Brain (organoid and tissue), 16 donors: ENCODE measurements at places on chromosomes 7 and 10.
A peak's percentile ranks its signal among the peaks of the same experiment; 100 is the strongest.

DNA sequence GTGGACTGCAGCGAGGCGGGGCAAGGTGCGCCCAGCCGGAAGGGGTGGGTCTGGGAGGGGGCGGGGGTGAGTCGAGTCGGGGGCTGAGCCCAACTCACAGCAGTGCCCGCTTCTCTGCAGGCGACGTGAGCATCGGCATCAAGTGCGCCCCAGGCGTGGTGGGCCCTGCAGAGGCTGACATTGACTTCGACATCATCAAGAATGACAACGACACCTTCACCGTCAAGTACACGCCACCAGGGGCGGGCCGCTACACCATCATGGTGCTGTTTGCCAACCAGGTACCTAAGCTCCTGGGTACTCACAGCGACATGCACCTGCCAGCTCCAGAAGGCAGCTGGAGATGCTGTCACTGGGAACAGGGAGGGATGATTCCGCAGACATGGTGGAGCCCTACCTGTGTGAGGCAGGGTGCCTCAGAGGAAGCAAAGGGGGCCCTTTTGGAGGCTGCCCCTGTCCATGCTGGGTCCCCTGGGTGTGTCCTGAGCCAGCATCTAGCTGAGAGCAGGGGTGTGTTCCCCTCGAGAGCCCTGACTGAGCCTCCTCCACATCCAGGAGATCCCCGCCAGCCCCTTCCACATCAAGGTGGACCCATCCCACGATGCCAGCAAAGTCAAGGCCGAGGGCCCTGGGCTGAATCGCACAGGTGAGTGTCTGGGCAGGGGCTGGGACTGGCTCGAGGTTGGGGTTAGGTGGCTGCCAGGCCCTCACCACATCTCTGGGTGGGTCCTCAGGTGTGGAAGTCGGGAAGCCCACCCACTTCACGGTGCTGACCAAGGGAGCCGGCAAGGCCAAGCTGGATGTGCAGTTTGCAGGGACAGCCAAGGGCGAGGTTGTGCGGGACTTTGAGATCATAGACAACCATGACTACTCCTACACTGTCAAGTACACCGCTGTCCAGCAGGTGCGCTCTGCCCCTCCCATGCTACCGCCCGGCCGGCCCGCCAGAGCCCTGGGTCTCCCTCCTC is 12.8 kb downstream of the FLNC start:
- DNase-seq, result no peak

GRCh38 chr7:4550117-4550516 is 132.0 kb upstream of the FOXK1 start:
- DNase-seq, result no peak

DNA sequence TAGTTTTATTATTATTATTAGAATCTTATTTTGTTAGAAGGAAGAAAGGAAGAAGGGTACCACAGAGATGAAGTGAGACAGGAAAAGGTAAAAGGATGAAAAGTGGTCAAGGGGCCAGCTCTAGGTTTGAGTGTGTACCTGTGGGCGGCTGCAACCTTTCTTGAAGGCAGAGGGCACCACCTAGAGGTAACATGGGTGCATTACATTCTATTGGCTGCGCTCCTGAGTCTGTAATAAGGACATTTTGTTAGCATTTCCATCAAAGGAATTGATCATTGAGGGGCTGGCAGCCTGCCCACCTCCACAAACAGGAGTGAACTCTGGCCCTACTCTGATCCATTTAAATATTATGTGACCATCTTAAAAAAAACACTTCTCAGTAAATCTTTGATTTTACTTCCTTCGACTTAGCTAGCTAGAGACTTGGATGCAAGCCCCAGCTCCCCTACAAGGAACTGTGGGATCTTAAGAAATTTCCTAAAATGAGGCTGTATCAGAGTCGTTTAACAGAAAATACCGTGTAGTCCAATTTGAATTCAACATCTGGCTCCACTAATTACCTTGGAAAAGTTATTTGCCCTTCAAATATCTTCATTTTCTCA is 610.4 kb downstream of the IPMK start:
- peak; percentile 72 for DNase-seq

- DNase-seq, result no peak
Observed at GRCh38 chr10:48273741-48274140, 755 bp downstream of the FRMPD2 start.

- DNase-seq, result no peak
Observed at GRCh38 chr7:130299866-130300265, 6.9 kb downstream of the CPA4 start.

DNA sequence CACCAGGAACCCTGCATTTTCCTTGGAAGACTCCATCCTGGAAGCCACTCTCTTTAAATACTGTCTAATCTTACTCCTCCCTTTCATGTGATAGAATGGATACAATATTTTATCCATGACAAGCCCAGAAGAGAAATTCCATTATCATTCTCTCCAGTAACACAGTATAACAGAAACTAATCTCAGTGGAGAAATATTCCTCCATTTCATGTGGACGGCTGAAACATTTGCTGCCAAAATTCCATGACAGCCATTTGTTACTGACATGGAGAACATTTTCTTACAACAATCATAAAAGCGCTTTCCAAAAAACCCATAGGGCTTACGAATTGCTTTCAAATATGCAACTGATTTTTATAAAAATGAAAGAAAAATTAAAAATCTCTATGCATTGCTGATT is 392.8 kb upstream of the KLF6 start:
- DNase-seq, result peak; percentile 22

DNA sequence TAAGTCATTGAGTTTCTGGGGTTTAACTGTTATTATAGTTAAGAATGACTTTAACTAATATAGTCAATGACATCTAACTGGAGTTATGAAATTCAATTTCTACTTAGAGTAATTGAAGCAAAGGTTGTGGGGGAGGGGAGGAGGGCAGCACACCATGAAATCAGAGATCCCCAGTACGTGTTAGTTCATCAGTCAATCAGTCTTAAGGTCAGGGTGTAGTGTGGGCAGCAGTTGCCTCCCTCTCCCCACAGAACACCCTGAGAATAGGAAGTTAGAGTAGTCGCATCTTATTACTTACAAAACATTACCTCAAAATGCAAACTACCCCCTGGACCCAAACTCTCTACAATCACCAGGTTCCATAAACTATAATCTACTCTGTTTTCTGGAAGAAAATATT is 7.0 kb upstream of the HPS1 start:
- DNase-seq, result no peak

GRCh38 chr10:56586461-56586891 is 225.4 kb upstream of the ZWINT start:
- peak; percentile 82 for DNase-seq

DNA sequence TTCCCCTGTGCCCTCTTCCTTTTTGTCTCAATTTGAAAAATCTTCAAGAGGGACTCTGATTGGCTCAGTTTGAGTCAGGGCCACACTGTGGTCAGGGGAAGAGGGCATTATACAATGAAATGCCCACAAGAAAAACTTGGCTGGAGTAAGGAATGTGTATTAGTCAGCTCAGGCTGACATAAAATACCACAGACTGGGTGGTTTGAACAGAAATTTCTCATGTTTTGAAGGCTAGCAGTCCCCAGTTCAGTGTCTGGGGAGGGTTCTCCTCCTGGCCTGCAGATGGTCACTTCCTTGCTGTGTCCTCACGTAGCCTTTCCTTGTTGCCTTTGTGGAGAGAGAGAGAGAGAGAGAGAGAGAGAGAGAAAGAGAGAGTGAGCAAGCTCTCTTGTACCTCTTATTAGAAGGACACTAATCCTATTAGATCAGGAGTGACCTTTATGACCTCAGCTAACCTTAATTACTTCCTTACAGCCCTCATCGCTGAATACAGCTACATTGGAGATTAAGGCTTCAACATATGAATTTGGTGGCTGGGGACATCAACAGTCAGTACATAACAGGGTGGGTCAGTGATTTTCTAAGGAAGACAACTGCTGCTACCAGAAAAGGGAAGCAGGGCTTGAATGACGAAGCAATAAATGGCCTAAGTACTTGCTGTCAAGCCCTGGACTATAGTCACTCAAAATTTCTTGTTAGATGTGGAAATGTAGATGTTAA is 25.8 kb upstream of the FAM13C start:
- no peak for DNase-seq

- peak; percentile 50 for DNase-seq
Observed at GRCh38 chr10:124994573-124995473, 52.9 kb downstream of the ZRANB1 start.

DNA sequence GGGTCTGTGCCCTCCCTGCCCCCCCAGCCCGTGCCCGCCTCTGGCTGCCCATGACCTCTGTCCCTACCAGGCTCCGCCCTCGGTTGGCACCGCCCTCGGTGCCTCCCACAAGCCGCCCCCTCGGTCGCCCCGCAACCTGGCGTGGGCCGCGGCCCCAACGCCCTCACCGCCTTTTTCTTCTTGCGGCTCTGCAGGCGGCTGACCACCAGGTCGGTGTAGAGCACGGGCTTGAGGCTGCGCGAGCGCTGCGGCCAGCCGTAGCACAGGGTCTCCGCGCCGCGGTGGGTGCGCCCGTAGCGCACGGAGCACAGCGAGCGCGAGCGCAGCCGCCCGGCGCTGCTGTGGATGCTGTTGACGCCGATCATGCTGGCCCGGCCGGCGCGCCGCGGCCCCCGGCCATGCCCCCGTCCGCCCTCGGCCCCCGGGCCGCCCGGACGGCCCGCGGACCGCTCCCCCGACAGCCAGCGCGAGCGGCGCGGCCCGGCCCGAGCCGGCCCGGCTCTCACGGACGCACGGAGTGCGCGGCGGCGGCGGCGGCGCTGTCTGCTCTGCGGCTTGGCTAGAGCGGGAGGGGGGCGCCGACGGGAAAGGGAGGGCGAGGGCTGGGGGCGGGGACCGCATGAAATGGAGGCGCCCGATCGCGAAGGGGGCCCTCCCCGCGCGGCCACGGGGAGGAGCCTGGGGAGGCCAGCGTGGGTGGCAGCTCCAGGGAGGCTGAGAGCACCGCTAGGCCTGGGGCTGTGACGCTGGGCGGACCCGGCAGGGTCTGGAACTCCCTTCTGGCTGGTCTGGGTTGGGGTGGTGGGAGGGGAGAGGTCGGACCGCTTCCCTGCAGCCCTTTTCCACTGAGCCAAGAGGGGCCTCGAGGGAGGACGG is 9.6 kb downstream of the PSD start:
- peak; percentile 79 for DNase-seq

DNA sequence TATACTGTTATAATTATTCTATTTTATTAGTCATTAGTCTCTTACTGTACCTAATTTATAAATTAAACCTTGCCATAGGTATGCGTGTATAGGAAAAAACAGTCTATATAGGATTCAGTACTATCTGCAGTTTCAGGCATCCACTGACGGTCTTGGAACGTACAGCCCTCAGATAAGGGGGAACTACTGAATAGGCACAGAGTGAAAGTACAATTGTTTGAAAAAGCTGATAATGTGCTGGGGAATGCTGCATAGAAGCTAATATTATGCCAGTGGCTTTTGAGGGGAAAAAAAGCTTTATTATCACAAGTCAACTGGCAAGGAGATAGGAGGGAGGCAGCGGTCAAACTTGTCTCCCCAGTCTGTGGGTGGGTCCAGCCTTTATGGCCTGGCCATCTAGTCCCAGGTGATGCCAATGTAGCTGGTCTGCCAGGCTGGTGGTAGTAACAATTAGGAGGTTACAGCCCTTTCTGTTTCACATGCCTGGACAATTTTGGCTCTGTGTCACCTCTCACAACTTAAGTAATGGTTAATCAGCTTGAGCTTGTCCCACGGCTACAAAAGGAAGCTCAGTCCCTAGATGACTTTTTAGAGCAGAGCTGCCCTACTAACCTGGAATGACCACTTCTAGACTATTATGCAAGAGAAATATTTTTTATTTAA is 8.3 kb upstream of the FMC1 start:
- no peak for DNase-seq

DNA sequence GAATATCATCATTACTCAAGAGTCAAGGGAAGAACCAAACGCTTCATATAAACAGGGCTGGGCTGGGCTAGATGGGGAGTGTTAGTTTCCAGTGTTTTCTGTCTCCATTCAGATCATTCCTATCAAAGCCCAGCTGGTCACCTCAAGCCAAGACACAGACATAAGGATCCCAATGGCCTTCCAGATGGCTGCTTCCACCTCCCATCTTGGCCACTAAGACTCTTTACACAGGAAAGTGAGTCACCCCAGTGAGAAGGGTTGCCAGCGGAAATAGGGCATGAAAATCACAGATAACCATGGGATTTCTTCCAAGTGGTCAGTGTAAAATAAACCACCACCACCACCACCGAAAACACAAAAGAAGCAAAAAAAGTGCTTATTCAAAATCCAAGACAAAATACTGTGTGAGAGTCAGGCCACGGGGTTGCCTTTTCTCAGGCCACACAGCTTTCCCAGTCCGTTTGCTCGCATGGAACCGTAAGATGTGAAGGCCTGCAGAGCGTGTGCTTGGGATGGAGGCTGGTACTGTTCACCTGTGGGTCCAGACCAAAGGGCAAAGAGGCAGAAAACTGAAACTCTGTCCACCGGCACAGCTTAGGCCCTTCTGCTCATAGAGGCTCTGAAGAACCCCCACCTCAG is 5.6 kb downstream of the PRSS2 start:
- DNase-seq, result no peak

- DNase-seq, result peak; percentile 70
Observed at GRCh38 chr7:106421181-106421762, 136.5 kb upstream of the NAMPT start.

- no peak for DNase-seq
Observed at GRCh38 chr7:97973206-97973658, 16.8 kb downstream of the OCM2 start.

- DNase-seq, result peak; percentile 86
Observed at GRCh38 chr10:78472551-78472890, 438.9 kb downstream of the RPS24 start.

- peak; percentile 64 for DNase-seq
Observed at GRCh38 chr7:2802504-2803341, 41.4 kb downstream of the GNA12 start.

GRCh38 chr7:158315881-158316280 is 271.7 kb downstream of the PTPRN2 start:
- DNase-seq, result no peak

DNA sequence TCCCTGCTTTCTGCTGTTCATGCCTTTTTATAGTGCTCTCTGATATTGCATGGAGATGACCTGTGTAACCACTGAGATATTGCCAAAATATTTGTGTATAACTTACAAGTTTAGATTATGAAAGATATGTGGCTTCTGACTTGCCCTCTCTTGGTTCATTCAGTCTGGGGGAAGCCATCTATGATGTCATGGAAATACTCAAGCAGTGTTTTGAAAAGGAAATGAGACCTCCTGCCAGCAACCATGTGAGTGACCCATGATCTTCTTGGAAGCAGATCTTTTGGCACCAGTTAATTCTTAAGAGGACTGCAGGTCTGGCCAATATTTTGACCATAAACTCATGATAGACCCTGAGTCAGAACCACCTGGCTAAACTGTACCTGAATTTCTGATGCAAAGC is 183.0 kb downstream of the THSD7A start:
- no peak for DNase-seq

- peak; percentile 58 for DNase-seq
Observed at GRCh38 chr7:47479821-47480575, 101.9 kb downstream of the TNS3 start.

- DNase-seq, result no peak
Observed at GRCh38 chr10:21584834-21585530, 51.0 kb downstream of the MLLT10 start.

DNA sequence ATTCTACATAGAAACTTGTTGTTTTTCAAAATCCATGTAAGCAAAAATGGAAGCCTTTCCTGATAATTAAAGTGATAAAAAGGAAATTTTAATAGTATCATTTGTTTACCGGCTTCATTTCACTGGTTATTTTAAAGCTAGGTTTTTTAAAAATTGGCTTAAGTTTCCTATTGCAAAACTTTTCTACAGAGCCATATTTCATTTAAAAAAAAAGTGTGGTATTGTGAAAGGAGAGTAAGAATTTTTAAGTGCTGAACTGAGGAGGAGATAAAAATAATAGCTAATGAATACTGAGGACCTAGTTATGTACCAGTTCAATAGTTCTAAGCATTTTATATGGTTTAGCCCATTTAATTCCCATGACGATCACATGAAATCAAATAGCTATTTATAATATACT is 172.2 kb upstream of the COL1A2 start:
- no peak for DNase-seq

- DNase-seq, result no peak
Observed at GRCh38 chr10:31484431-31485135, 165.6 kb downstream of the ZEB1 start.
